ENCODE measurements at places on chromosomes 7 and 10.
A peak's percentile ranks its signal among the peaks of the same experiment; 100 is the strongest.

DNA sequence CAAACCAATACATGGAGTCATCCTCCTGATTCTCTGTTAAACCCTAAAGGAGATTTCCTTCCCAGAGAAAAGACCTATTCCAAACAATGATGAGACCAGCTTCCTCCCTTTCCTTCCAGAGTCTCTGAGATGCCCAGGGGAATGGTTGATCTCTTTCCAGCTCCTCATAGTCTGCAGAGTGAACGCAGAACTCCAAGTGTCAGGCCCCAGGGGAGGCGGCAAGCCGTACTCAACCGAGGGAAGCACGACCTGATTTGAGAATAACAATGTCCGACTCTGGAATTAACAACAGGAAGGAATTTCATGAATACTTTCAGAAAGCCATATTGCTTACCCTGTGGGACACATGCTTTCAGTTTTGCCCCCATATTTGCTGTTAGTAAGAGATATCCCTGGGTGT is 241.7 kb upstream of the GLI3 start:
- DNase-seq: no peak

DNA sequence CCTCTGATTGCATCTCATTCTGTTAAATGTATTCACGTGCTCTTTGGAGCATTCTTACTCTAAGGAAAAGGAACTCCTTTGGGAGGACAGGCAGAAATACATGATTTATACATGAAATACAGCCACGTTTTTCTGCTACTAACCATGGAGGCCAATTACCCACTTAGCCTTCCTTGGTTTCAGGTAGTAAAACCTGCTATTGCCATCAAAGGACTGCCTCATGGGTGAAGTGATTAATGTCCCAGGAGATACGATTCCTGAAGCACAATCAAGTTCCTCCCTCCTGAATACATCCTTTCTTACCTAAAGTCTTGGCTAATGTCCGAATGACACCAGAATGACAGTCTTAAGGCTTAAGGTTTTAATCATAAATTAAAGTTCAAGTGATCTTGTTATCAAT is 58.5 kb upstream of the PIK3CG start:
- DNase-seq: no peak

DNA sequence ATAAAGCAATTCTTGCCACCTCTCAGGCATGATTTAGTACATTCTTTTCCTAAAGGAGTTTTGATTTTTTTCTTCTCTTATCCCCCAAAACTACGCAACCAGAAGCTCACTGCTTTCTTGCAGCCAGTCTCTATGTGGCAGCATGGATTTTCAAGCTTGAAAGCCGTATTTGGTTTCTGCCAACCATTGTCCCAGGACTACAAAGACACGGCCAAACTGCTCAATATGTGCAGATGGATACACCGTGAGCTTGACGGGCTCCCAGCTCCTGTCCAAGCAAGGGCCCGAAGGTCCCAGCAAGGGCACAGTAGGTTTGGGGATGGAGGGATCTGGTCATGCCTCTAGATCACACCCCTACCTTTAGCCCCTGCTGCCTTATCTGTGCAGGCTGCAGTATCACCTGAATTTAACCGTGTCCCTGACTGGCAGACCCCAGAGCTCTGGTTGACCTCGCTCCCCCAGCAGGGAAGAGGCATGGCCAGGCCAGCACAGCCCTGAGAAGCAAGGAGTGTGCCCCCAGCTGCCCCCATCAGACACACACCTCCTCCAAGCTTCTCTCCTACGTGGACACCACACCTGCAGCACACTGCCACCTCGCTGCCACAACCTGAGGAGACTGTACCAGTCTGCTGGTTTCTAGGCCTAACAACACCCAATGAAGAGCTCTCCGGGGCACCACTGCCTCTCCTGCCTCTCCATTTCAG is 86.8 kb downstream of the COBL start:
- no peak for DNase-seq

DNA sequence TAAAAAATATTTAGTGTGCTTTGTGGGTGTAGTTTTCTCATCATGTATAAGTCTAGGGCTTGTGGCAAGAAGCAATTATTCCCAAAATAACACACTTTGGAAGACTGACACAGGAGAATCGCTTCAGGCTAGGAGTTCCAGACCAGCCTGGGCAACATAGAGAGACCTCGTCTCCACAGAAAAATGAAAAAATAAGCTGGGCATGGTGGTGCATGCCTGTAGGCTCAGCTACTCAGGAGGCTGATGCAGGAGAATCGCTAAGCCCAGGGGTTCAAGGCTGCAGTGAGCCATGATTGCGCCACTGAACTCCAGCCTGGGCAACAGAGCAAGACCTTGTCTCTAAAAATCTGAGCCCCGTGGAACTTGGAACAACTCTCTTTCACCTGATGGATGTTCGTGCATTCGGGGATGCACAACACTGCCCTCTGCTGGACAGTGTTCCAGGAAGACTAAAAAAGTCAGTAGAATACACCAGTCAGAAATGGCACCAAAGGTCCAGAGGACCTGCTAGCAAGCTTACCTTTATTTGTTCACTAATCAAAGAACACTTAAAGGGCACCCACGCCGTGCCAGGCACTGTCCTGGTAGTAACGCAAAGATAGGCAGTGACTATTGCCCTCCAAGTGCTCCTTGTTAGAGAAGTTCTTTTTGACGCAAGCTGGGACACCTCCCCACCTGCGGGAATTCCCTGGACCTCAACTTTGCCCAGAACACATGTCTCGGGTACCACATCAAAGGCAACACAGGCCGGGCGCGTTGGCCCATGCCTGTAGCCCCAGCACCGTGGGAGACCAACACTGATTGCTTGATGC is 81.9 kb upstream of the CALN1 start:
- DNase-seq: peak; percentile 69

DNA sequence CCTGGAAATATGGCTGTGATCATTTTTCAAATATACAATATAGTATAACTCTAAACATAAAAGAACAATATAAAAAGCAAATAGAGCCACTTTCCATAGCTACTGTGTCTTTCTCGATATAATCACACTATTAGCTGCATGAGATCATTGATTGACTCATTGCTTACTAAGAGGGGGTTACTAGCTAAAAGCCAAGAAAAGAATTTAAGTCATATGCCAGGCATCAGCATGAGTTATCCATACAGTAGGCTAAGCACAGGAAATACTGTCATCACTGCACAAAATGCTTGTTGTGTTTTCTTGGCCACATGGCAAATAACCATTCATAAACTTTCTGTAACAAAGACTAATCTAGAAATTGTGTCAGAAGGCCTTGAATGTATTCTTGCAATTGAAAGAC is 18.8 kb upstream of the ABCB5 start:
- DNase-seq: peak; percentile 23

DNA sequence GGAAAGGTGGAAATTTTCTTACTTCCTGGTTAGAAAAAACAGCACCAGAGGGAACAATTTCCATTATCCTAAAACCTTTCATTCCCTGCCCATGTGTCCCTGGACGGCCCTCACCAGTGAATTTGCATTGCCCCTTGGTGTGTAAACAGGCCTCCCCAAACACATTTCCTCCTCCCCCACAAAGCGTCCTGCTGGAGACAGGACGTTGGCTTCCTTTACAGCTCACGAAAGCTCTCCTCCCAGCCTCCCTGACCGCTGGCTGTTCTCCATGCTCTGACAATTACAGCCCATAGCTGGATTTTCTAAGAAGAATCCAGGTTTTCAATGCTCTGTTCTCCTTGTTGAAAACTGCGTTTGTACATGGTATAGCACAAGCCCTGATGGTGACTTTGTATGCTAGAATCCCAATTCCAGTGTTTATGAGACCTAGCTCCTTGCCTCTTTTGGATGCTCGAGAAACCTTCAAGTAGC is 724.2 kb upstream of the CELF2 start:
- no peak for DNase-seq

- no peak for DNase-seq
Measured at GRCh38 chr7:7989616-7990440, 21.2 kb downstream of the GLCCI1 start.

DNA sequence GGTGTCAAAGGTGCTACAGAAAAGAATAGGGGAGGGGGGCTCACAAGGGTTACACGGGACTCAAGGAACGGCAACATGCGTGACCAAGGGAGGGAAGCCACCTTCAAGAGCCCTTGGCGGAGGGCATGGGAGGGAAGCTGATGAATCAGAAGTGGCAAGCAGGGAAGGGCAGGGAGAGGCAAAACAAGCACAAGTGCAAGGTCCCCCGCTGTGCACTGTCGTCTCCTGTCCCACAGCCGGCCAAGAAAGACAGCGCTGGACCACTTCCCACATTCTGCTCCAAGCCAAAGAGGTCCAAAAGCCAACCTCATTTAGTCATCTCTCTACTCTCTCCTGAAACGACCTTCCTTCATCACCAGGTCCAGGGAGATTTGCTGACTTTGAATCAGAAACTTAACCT is 102.7 kb downstream of the CALN1 start:
- no peak for DNase-seq

DNA sequence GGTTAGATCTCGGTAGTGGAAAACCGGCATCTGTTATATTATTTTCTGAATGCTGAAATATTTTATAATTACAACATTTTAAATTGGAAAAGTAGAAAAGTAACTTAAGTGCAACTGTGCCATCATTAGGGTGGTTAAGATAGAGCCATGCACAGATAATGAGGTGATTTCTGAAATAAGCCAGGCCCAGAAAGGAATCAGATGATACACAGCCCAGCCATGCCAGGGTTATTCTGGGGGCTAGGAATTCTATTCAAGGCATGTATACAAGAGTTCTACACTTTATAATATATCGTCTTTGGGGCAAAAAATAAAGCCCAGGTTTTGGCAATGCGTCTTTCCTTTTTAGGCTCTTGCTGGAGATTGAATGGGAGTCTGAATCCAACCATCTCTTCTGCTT is 128.7 kb downstream of the ITGB8 start:
- DNase-seq: no peak

GRCh38 chr7:103989200-103989784 is at the start of gene RELN:
Gene RELN, minus strand, starts transcription at chr7:103989658. Its CDS starts 302 bp downstream, at chr7:103989356.
- DNase-seq: no peak

DNA sequence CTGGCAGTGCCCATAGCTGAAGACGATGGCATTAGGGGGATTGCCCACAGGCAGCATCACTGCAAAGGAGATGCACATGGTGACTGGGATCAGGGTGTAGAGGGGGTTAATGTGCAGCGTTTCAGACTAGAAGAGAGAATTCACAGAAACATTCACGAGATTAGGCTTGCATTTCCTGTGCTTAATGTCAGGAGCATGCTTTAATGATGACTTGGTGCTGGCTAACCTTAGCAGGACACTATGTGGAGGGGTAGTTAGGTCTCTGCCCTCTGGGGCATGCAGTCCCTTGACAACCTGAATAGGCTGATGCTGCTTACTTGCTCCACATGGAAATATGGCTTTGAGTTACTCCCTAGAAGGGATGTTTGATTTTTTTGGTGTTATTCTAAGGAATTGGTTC is 21.8 kb downstream of the STMP1 start:
- DNase-seq: no peak

GRCh38 chr7:6056616-6057015 is 25.4 kb downstream of the ANKRD61 start:
- no peak for DNase-seq

DNA sequence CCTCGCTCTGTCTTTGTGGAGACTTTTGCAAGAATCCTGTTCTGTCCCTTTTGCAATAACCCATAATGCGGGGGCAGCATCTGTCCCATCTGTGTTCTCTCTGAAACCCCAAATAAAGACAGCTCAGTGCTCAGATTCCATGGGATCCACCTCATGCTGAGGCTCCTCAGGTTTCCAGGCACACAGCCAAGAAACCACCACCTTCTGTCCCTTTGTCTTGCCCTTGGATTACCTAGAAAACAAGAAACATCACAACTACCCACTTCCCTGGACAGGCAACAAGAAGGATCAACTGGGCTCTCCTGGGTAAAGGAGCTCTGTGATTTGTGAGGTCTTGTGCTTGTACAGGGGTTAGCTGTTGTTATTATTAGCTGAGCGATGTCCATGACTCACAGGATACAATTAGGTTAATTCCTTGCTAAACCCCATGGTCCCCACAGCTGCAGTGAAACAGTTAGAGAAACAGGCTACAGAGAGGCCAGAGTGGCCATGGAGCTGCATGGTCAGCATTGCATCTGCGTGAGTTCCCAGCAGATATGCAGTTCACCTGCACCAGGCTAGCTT is 50.2 kb downstream of the CXCL12 start:
- DNase-seq: peak; percentile 57

DNA sequence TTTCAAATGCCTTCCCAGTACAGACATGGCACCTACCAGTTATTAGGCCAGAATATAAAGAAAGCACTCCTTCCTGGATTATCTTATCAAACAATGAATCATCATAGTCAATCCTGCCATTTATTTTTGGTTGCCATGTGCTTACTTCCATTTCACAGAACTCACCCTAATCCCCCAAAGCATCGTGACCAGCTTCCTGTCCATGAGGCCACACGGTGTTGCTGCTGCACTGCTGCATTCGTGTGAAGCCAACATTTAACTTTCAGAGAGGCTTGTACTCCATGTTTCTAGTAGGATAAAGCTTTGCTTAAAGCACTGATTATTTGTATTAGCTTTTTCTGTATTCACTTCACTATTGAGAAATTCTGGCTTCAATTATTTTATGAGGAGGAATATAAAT is 14.4 kb downstream of the COL28A1 start:
- DNase-seq: no peak

DNA sequence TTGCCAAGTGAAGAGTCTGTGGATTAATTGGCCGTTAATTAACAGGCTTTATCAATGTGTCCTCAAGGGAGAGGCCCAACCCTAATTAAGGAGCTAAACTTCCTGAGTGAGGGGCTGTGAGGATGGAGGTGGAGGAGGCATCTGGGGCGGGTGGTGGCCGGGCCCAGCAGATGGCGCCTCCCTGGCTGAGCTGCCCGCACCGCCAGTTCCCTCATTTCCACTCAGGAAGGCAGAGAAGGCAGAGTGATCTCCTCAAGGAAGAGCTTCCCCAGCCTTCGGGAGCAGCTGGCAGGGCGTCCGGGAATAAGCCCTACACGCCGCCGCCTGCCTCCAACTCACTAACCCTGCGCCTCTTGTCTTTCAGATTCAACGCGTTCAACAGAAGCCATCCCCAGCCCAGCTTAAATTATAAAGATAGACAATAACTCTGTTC is 112.2 kb downstream of the CYTH3 start:
- peak; percentile 81 for DNase-seq

DNA sequence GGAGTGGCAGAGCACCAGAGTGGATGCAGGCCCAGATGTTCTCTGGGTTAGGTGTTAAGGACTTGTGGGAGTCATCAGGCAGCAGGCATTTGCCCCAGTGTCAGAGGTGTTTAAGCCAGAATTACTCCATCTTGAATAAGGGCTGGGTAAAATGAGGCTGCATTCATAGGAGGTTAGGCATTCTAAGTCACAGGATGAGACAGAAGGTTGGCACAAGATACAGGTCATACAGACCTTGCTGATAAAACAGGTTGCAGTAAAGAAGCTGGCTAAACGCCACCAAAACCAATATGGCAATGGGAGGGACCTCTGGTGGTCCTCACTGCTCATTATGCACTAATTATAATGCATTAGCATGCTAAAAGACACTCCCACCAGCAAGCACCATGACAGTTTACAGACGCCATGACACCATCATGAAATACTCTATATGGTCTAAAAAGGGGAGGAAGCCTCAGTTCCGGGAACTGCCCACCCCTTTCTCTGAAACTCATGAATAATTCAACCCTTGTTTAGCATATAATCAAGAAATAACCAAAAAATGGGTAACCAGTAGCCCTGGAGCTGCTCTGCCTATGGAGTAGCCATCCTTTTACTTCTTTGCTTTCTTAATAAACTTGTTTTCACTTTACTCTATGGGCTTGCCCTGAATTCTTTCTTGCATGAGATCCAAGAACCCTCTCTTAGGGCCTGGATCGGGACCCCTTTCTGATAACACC is 882 bp upstream of the LRRC61 start:
- DNase-seq: no peak

Measured in urothelium cell line (cell line).